ENCODE measurements at places on chromosomes 1 and 21.
A peak's percentile ranks its signal among the peaks of the same experiment; 100 is the strongest.

DNA sequence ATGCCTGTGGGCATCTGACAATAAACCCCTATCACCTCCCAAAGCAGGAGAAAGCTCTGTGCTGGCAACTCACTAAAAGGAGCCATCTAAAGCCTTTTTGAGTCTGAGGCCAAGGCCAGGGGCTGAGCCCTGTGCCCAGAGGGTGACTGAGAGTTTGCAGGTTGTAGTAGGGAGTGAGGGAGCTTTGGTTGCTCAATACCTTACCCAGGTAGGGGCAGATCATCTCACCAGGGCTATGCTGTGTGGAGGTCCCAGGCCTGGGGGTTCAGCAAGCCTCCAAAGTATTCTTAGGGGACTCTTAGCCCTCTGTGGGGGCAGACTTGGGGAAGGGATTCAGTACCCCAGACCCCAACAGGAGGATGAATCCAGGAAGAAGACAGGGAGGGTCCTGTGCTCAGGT lies 21.2 kb downstream of the S100A7 start:
- DNase-seq, result no peak

DNA sequence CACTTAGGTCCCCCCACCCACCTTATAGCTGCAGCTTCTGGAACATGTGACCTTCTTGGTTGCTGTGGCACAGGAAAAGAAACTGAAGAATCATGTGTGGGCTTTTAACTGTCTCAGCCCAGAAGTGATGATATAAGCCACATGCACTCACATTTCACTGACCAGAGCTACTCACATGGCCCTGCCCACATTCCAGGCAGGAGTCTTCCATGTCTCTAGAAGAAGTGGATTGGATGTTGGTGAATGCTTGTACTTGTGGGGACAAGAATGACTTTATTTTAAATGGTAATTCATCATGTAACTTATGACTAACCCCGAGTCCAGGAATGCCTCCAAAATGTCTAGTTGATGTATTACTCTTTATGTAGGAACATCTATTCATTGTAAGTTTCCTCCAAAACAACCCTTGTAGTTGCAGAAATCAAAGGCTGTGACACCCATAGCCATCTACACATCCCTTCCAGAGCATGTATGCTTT lies 15.8 kb upstream of the CAMK1G start:
- DNase-seq, result no peak

- no peak for DNase-seq
Observed at GRCh38 chr21:44789880-44790279, 11.7 kb downstream of the UBE2G2 start.

- DNase-seq, result no peak
Observed at GRCh38 chr1:201662646-201663045, 123.7 kb downstream of the NAV1 start.

DNA sequence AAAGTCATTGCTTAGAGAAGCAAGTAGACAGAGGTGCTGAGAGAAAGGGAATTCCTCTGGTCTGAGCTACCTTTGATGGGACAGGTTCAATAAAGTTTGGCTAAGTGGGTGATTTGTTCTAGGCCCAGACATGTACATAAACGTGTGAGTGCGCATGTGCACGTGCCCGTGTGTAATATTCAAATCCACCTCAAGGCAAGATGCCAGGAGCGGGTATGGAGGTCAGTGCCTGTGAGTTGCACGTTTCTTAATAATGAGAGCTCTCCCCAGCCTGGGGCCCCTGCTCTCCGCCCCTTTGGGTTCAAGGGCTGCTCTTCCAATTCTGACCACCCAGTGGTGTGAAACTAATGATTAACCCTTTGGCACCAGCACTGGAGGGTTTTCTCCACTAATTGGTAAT lies 53.8 kb upstream of the LMO4 start:
- DNase-seq, result no peak

DNA sequence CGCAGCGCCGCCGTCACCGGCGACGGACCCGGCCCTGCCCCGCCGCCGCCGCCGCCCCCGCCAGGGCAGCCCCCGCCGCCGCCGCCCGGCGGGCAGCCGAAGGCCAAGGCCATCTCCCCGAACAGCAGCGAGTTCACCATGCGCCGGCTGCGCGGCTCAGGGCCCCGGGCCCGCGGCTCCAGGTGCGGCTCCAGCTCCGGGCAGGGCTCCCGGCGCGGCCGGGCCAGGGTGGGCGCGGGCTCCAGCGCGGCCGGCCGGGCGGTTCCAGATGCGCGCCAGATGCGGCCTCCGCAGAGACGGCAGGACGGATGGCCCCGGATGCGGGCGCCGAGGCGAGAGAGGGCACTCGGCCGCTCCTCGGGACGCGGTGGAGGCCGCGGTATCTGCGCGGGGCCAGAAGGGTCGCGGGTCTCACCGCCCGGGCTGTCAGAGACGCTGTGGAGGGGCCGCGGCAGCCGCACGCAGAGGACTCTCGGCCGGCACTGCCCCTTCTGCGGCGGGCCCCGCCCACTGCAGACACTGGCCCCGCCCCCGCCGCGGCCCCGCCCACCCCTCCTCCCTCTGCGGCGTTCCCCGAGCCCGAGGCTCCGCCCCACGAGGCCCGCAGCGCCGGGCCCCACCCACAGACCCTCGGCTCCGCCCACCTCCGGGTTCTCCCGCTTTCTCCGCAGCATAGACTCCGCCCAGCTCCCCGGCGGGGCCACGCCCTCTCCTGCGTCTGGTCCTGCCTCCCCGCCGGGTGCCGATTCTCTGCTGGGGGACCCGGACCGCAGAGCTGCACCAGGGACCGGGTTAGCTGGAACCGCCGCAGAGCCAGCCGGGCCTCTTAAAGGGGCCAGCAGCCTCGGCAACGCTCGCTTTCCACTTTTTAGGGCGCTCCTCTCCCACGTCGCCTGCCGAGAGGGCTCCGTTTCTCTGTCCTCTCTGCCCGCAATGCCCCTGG lies at the start of gene IFFO2:
TSS of gene IFFO2 (minus strand) at position 484 of the 943 bp plus-strand sequence. CDS start at position 140, 344 bp downstream.
- DNase-seq, result peak; percentile 98

Measured in CD4-positive, alpha-beta T cell treated with Interleukin-2 at 100 ng/mL for 4 hours (primary cell).